ENCODE measurements at places on chromosomes 2 and 18.

DNA sequence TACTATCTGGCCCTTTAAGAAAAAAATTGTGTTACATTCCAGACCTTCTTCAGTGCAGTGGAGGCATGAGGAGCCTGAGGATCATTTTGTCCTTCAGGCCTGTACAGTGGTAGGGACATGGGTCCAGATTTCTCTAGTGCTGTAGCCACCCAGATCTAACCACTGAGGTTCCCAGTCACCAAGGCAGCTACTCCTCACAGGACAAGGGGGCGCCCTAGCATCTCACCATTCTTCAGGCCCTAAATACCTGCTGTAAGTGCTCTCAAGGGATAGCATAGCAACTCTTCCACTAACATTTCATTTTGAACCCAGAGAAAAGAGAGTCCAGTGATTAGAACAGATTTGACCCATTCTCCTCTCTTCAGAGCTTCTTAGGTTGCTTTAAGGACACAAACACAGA is 1533.0 kb downstream of the LRP1B start:
- DNase-seq, result no peak

DNA sequence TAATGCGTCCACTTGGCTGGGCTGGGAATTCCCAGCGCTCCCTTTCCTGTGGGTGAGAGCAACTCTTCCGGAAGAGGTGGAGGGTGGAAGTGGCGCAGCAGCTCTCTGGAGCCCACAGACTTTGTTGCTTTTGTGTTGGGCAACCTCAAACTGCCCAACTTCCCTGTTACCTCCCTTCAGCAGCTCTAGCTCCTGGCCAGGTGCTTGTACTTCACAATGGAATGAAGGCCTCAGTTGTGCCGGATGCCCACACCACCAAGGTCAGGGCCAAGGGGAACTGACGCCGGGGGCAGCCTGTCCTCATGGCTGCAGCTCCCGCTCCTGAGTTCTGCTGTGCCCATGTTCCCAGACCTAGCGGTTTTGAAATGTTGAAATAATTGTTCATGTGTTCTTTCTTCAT is 322.9 kb downstream of the GALR1 start:
- DNase-seq, result no peak

DNA sequence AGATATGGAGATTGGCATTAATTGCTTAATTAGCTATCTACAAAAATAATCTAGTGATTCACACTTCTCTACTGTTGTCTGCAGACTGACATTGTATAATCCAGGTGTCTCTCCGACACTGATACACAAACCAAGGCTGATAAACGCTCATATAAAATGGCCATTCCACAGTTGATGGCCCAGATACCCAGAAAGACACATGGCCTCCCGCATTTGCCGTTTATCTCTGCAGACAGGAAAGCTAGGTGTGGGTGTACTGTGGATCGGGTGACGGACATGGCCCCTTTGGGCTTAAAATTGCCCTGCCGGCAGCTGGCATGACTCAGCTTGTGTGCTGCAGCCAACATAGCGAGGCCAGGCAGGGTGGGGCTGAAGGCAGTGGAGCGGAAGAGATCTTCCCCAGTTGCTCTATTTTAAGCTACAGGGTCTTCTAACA is 18.5 kb downstream of the PMAIP1 start:
- no peak for DNase-seq

DNA sequence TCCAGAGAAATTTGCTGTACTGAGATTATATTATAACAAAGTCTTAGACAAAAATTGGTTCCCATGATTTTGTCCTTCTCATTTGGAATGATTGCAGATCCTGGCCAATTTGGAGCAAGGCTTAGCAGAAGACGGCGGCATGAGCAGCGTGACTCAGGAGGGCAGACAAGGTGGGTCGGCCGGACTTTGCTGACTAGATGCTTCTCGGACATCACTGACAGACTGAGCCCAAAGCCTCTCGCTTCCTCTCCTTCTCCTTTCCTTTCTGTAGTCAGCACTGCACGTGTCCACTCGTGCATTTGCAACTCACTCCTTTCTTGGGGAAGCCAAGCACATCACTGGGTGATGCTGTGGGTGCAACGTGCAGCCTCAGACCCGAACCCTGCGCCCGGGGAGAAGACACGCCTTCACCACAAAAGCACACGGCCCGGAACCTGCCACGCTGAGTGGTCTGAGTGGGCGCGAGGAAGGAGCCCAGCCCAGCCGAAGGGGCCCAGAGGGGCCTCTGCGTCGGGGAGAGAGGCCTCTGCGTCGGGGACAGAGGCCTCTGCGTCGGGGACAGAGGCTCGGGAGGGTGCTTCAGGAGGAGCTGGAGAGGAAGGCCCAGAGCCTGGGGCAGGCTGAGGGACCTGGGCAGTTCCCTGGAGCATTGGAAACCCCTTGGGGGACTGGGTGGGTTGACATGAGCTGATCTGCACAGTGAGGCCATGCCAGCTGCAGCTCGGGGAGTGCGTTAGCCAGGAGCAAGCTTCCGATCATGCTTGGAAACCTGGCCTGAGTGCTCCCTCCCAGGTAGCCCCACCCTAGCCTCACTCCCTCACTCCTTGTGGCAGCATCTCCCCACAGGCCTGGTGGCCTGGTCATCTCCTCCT is 61.6 kb downstream of the ADI1 start:
- no peak for DNase-seq

GRCh38 chr2:205117125-205117524 is 565.2 kb upstream of the NRP2 start:
- DNase-seq, result no peak

GRCh38 chr2:10655499-10656225 is 34.1 kb downstream of the NOL10 start:
- no peak for DNase-seq

GRCh38 chr2:66545258-66545657 is 110.3 kb downstream of the MEIS1 start:
- DNase-seq, result no peak

- no peak for DNase-seq
Observed at GRCh38 chr18:8688816-8689215, 16.5 kb upstream of the MTCL1 start.

- DNase-seq, result no peak
Observed at GRCh38 chr2:32136097-32136496, 29.6 kb upstream of the SLC30A6 start.

DNA sequence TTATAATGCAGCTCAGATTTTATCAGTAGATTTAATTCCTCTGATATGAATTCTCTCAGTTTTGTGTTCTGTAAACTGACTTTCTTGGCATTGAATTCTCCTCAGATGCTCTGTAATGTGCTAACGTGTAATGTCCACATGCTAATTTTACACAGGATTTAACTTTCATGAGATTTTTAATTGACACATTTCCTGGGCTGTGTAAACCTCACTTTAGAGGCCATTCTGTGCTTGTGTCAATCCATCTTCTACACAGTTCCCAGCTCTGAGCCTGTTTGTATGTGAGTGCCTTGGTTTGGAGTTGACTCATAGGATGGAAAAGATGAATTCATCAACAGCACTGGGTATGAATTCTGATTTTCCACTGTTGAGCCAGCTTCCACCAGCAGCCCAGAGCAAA is 476.7 kb upstream of the GCFC2 start:
- no peak for DNase-seq

GRCh38 chr2:205169012-205169411 is 513.3 kb upstream of the NRP2 start:
- no peak for DNase-seq

- no peak for DNase-seq
Observed at GRCh38 chr2:86520153-86520552, 43.1 kb downstream of the CHMP3 start.

GRCh38 chr2:99217929-99218501 is 37.0 kb downstream of the MRPL30 start:
- DNase-seq, result no peak

DNA sequence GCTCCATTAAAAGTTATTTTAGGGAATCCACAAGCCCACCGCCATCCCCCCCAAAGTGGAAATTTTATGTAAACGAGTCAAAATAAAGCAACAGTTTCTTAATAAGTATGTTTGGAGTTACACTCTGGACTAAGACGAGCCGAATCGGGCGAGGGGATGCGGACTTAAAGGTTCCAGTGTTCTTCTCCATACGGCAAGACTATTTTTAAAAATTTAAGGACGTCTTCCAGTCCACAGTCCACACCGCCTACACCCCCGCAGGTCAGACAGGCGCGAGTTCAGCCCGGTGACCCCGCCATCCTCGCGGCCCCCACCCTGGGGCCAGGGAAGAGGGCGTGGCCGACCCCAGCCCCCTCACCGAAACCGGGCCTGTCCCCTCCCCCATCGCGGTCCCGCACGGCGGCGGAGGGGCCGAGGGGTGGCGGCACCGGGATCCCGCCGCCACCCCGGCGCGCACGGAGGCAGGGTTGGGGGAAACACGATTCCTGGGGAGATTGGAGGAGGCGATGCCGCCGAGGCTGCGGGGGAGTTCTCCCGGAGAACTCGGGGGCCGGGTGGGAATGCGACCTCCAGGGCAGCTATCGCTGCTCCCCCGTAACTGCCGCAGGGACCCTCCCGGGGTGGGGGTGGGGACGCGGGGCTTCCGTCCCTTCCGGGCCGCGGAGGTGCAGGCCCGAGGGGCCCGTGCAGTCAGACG is 24.5 kb upstream of the SMAD7 start:
- no peak for DNase-seq

DNA sequence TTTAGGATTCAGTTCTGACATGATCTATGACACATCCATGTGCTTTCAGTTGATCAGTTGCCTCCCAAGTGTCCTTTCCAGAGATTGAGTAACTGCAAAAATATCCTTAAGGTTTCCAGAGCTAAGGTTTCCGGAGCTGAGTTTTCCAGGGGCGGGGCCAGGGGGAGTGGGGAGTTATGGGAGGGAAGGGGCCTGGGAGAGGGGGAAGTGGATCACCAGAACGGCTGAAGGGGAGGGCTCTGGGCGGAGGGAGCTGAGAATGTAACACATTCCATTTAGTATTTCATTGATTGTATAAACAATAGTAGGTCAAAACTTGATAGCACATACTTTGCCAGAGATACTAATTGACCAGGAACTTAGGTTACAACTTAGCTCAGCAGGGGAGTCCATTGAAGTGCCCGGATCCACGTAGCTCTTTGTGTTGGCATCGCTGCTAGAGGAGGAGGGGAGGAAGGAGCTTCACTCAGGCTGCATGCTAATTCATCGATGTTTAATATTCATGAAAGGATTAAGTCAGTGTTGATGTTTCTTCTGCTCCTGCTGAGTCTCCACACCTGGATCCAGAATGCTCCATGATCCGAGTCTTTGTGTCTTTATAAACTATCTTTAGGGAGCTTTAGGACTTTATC is 289.8 kb downstream of the ALPK2 start:
- DNase-seq, result no peak
